NCI-H460 (cell line): ENCODE measurements at places on chromosomes 4 and X. TPM values are rescaled to one million over a fixed set of nuclear protein-coding genes. Genes with fewer than 3 reads are reported as not detected.

TIMP1 gene
- total RNA-seq, result 657 and 660 TPM in 2 replicates

MAB21L2 gene
- total RNA-seq, result not detected in 2 replicates

HTN1 gene
- not detected in 2 replicates for total RNA-seq

SH3D19 gene
- total RNA-seq, result 19.3 and 20.4 TPM in 2 replicates

AFF2 gene
- not detected in 2 replicates for total RNA-seq

NPY1R gene
- total RNA-seq, result 0.07 TPM in 1 of 2 replicates, not detected in the other

CT45A2 gene
- not detected in 2 replicates for total RNA-seq
